ENCODE measurements at places on chromosomes 5 and 9. TPM values are rescaled to one million over a fixed set of nuclear protein-coding genes. Genes with fewer than 3 reads are reported as not detected.

DNA sequence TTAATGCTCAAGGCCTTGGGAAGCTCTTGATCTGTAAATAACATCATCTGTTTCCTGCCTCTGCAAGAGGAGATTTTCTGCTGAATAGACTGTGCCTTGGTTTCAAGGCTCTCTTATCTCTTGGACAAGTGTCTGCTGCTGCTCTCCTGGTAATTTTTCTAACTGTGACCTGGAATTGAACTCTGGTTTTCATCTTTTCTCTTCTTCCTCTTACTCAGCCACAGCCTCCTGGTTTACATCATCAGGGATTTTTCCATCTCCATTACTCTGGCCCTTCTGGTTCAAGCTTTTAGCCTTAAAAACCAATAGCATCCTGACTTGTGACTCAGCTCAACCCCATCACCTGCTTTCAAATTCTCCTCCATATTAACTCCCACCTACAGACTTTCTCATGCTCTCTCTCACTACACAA is 49.6 kb upstream of the ITGA1 start:
- H3K27ac ChIP-seq = no peak overlapping the region
- H3K4me3 ChIP-seq = no peak overlapping the region
- no peaks in the 10 kb centered on the region for H3K4me1 ChIP-seq
- DNase-seq = no peak

- H3K4me1 ChIP-seq = peaks cover 25% of the 10 kb centered on the region
- no peaks in the 10 kb centered on the region for H3K36me3 ChIP-seq
- no peaks in the 10 kb centered on the region for H3K27me3 ChIP-seq
- no peak overlapping the region for H3K4me3 ChIP-seq
These were observed 34.1 kb downstream of the ATOX1 start for GRCh38 chr5:151724360-151724759.

DNA sequence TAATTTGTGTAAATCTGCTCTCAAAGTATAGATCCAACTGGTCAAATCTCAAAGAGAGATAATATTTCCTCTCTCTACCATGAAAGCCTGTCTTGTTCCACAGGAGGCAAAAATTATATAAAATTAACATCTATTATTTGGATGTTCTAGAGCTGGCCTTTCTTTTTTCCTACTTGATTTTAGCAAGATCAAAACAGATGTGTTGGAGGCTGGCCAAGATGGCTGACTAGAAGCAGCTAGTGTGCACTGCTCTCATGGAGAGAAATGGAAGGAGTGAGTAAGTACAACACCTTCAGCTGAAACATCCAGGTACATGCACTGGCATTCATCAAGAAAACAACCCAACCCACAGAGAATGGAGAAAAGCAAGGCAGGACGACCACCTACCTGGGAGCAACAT is 298.6 kb upstream of the SLC24A2 start:
- H3K27ac ChIP-seq = no peak overlapping the region
- DNase-seq = no peak
- no peaks in the 10 kb centered on the region for H3K27me3 ChIP-seq
- no peak overlapping the region for H3K4me3 ChIP-seq
- H3K4me1 ChIP-seq = no peaks in the 10 kb centered on the region

DNA sequence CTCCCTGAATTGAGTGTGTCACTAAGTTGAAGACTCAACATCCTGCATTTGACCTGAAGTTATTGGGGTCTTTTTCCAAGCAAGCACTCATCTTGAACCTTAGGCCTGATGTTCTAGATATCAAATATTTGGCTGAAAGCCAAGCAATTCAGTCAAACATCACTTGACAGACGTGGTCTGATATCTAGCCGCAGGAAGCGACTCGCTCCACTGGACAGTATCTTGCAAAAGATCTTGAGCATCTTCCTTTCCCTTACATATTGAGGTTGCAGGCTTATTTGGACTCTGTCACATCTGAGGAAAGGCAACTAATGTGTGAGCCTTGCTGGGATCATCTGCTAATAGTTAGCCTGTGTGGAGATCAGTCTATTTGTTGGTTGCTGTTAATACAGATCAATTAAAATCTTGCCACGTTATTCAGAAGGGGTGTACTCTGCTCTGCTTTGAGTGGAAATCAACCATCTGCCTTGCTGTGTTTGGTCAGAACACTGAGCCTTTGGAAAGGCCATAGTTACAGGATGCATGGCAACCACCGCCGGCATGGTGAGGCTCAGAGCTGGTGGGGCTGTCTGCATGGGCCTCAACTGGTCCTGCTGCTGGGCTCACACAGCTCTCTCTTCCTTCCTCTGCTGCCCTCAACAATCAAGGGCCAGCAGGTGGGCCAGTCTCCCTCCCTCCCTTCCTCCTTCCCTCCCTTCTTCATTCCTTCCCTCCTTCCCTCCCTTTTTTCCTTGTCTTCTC is 166.9 kb upstream of the KLF9 start:
- H3K36me3 ChIP-seq = no peaks in the 10 kb centered on the region
- no peak for DNase-seq
- no peaks in the 10 kb centered on the region for H3K4me1 ChIP-seq
- H3K27ac ChIP-seq = no peak overlapping the region
- H3K4me3 ChIP-seq = no peak overlapping the region

DNA sequence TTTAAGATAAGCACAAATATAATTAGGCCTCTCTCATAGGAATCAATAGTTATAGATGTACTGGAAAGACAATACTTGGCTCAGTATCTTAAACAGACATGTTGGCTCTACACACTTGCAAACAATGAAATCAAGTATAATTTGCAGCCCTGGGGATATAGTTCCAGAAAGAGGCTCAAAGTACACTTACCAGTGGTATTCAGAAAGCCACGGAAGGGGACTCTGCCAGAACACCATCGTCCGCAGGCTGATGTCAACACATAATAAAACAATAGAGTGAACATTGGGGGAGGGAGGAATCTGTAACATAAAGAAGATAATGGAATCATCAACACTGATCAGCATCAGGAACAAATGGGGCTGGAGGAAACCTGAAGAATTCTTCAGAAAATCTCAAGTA is 31.2 kb upstream of the EBF1 start:
- no peak overlapping the region for H3K27ac ChIP-seq
- no peak overlapping the region for H3K4me3 ChIP-seq
- no peaks in the 10 kb centered on the region for H3K36me3 ChIP-seq
- no peak for DNase-seq
- peaks cover 4% of the 10 kb centered on the region for H3K4me1 ChIP-seq

- H3K27ac ChIP-seq = no peak overlapping the region
- no peaks in the 10 kb centered on the region for H3K36me3 ChIP-seq
- H3K4me1 ChIP-seq = no peaks in the 10 kb centered on the region
- H3K4me3 ChIP-seq = no peak overlapping the region
- DNase-seq = no peak
These were observed 18.8 kb downstream of the IL4 start for GRCh38 chr5:132692632-132692967.

- H3K27me3 ChIP-seq = no peaks in the 10 kb centered on the region
- H3K36me3 ChIP-seq = no peaks in the 10 kb centered on the region
- no peak overlapping the region for H3K27ac ChIP-seq
These were observed 3.6 kb downstream of the MACROH2A1 start for GRCh38 chr5:135395451-135395850.

- no peaks in the 10 kb centered on the region for H3K4me1 ChIP-seq
- H3K27ac ChIP-seq = no peak overlapping the region
- H3K36me3 ChIP-seq = no peaks in the 10 kb centered on the region
- no peaks in the 10 kb centered on the region for H3K27me3 ChIP-seq
- no peak overlapping the region for H3K4me3 ChIP-seq
- no peak for DNase-seq
These were observed 89.2 kb downstream of the SEMA4D start for GRCh38 chr9:89408628-89409101.

GRCh38 chr5:154544646-154545045 is 66.6 kb upstream of the HAND1 start:
- H3K4me3 ChIP-seq = no peak overlapping the region
- no peaks in the 10 kb centered on the region for H3K27me3 ChIP-seq
- H3K4me1 ChIP-seq = peaks cover 25% of the 10 kb centered on the region
- no peaks in the 10 kb centered on the region for H3K36me3 ChIP-seq
- DNase-seq = no peak

GRCh38 chr5:36763454-36763853 is 113.1 kb upstream of the NIPBL start:
- no peak overlapping the region for H3K4me3 ChIP-seq
- no peak overlapping the region for H3K27ac ChIP-seq
- no peaks in the 10 kb centered on the region for H3K4me1 ChIP-seq

GRCh38 chr5:133319905-133320520 is 268.2 kb downstream of the HSPA4 start:
- no peak overlapping the region for H3K27ac ChIP-seq
- no peaks in the 10 kb centered on the region for H3K36me3 ChIP-seq
- DNase-seq = no peak

DNA sequence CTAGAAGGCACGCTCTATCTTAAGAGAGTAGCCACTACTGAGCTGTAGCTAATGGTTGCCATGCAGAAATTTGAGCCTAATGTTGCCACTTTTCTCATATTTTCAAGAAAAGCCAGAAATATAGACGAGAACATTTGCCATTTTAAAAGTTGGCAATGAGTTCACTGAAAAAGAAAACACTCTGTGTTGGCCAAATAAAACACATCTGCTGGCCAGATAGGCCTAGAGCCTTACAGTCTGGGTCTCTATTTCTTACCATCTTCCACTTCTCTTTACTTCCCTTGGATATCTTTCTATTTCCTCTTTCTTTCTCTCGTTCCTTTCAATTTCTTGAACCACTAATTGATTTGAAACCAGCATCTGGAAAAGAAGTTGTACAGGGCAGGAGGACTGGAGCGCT is 36.6 kb upstream of the VCAN start:
- H3K27ac ChIP-seq = no peak overlapping the region
- no peaks in the 10 kb centered on the region for H3K27me3 ChIP-seq
- no peak overlapping the region for H3K4me3 ChIP-seq
- no peaks in the 10 kb centered on the region for H3K36me3 ChIP-seq

- no peaks in the 10 kb centered on the region for H3K4me1 ChIP-seq
- H3K27me3 ChIP-seq = no peaks in the 10 kb centered on the region
- no peak for DNase-seq
- no peaks in the 10 kb centered on the region for H3K36me3 ChIP-seq
- no peak overlapping the region for H3K4me3 ChIP-seq
These were observed 127.2 kb upstream of the ZNF366 start for GRCh38 chr5:72634444-72634843.

DNA sequence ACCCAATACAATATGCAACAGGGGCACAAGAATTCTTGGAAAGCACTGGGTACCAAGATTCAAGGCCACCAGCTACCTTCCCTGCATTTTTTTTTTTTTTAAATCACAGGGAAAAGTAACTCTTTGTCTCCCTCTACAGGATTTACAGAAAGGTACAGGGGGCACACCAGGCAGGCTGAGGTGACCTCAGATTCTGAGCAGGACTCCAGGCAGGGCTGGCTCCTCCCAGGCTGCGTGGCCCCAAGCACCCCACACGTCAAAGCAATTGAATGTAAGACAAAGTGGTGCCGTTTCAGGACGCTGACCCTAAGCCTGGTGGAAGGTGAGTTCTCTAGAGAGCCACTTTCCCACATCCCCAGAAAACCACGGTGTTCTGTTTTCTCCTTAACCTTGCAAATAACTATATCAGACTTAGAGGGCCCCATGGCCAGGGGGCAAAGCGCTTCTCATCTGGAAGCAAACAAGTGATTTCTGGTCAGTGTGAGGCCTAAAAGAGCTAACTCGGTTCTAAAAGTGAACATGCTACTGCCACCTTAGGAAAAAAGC is 222.6 kb downstream of the ROR2 start:
- H3K4me3 ChIP-seq = no peak overlapping the region
- no peak for DNase-seq
- no peaks in the 10 kb centered on the region for H3K36me3 ChIP-seq
- no peak overlapping the region for H3K27ac ChIP-seq
- no peaks in the 10 kb centered on the region for H3K27me3 ChIP-seq

DNA sequence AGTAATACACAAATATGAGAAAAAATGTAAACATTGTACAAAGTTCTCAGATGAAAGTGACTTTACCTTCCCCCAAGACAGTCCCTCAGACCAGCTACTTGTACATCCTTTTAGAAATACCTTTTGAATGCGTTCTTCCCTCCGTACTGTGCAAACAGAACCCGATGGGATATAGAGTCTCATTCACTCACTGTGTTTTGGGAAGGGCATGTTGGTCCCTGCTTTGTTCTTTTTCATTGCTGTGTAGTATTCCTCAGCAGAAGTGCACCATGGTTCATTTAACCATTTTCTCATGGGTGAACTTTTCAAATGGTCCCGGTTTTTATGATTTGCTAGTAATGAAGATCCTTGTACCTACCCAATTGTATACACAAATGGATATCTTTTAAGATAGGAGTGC is 94.4 kb downstream of the ANKRD33B start:
- no peaks in the 10 kb centered on the region for H3K36me3 ChIP-seq
- H3K4me1 ChIP-seq = no peaks in the 10 kb centered on the region
- H3K27ac ChIP-seq = no peak overlapping the region
- no peaks in the 10 kb centered on the region for H3K27me3 ChIP-seq

DNA sequence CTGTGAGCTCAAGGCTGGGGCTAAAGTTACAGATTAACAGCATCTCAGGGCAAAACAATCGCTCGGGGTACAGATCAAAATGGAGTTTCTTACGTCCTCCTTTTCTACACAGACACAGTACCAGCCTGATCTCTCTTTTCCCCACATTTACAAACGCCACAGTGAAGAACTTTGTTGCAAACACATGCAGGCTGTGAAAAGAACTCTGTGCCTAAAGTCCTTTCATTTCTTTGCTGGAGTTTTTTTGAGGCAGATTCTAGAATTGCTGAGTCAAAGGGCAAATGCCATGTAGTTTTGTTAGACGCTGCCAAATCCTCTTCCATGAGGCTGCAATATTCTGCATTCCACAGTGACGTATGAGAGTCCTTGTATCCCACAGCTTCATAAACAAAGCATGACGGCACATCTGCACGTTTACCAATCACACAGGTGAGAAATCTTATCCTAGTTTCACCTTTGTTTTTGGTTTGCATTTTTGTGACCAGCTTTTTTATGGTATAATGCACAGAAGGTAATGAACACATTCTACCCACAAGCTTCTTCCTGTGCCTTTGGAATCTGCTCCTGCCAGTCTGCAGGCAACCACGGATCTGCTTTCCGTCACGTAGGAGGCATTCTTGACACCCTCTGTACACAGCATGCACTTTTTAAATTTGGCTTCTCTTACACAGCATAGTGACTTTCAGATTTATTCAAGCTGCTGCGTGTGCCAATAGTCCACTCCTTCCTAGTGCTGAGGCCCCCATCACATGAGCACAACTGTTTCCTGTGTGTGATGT is 44.6 kb upstream of the LPCAT1 start:
- no peak overlapping the region for H3K4me3 ChIP-seq
- no peaks in the 10 kb centered on the region for H3K36me3 ChIP-seq
- no peak for DNase-seq
- H3K27ac ChIP-seq = no peak overlapping the region

- DNase-seq = peak; percentile 13
- no peak overlapping the region for H3K4me3 ChIP-seq
- no peak overlapping the region for H3K27ac ChIP-seq
- no peaks in the 10 kb centered on the region for H3K36me3 ChIP-seq
- peaks cover 96% of the 10 kb centered on the region for H3K4me1 ChIP-seq
These were observed 29.3 kb downstream of the B4GALT1 start for GRCh38 chr9:33137781-33138264.

- H3K36me3 ChIP-seq = no peaks in the 10 kb centered on the region
- peak overlapping the region; percentile 11 for H3K27ac ChIP-seq
- DNase-seq = peak; percentile 46
- H3K4me1 ChIP-seq = peaks cover 3% of the 10 kb centered on the region
- no peaks in the 10 kb centered on the region for H3K27me3 ChIP-seq
These were observed 545.4 kb downstream of the CDH9 start for GRCh38 chr5:26492906-26493459.

PCSK5 gene
- total RNA-seq = 27.5 TPM

MAN2A1 gene
- total RNA-seq = 55.6 TPM

FBXL7 gene
- total RNA-seq = 17.3 TPM

STPG3 gene
- total RNA-seq = 14.6 TPM

AIF1L gene
- 8.3 TPM for total RNA-seq

C5orf15 gene
- total RNA-seq = 65.1 TPM

IRGM gene
- 2.7 TPM for total RNA-seq

CAMK2A gene
- 0.24 TPM for total RNA-seq

N4BP3 gene
- total RNA-seq = 3.2 TPM
